MG63 (cell line): ENCODE measurements at places on chromosomes 5 and 9.

DNA sequence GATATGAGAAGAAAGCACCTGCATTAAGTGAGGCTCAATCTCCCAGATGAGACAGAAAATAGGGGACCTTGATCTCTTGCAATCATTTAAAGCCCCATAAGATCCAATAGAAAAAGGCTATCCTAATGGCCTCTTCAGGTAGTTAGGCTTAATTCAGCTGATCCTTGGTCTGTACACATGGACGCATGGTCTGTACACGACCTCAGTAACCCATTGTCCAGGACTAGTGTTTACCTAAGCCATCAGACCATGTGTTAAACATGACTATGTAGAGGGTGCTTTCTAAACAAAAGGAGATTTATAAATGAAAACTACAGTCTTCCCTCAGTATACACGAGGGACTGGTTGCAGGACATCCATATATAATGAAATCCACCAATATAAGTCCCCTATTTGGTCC lies 7.5 kb downstream of the MARCHF3 start:
- no peak for DNase-seq

DNA sequence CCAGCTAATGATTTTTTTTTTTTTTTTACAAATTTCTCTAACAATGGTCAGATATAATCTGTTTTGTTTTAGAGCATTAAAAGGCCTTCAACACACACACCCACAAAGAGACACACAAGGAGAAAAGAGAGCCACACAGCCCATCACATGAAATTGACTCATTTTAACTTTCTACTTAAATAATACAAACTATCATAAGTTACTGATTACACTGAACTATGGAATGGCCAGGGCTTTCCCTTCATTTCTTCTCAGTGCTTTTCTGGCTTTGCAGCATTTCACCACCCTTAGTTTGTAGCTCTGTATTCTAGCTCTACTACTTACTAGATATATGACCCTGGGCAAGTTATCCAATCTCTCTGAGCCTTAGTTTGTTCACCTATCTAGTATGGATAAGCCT lies 13.2 kb downstream of the REEP5 start:
- no peak for DNase-seq

GRCh38 chr9:132287256-132287760 lies 67.5 kb downstream of the SETX start:
- no peak for DNase-seq

DNA sequence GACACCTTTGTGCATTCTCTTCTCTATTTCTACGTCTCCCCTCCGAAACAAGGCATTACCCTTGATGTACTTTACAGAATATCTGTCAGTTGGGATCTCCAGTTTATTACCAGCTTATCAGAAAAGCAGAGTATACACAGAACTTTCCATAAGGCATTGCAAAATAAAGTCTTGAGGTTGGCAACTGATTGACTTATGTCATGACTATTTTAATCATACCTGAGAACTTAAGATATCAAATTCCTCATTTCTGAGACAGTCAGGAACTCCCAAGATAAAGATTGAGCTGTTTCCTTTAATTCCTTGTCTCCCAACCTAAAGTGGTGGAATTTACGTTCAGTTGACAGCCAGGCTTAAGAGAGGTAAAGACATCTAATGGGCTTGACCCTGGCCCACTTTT lies 110.9 kb downstream of the MEF2C start:
- DNase-seq, result no peak

DNA sequence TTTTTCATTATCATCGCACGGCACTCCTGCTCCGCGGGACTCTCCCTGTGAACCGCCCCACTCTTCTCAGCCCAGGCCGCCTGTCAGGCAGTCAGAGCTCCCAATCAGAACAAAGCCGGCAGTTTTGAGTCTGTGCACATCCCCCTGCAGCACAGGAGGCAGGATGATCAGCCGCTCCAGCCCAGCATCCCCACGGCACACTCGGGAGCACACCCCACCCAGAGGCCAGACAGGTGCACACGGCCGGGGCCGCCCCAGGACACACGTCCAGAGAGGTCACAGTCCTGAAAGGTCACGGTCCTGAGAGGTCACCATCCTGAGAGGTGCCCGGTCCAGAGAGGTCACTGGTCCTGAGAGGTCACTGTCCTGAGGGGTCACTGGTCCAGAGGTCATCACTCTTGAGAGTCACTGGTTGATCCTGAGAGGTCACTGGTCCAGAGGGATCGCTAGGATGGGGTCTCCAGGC lies 8.4 kb downstream of the TPPP start:
- DNase-seq, result no peak

- peak; percentile 13 for DNase-seq
Observed at GRCh38 chr9:101093620-101094019, 65.1 kb downstream of the PLPPR1 start.

DNA sequence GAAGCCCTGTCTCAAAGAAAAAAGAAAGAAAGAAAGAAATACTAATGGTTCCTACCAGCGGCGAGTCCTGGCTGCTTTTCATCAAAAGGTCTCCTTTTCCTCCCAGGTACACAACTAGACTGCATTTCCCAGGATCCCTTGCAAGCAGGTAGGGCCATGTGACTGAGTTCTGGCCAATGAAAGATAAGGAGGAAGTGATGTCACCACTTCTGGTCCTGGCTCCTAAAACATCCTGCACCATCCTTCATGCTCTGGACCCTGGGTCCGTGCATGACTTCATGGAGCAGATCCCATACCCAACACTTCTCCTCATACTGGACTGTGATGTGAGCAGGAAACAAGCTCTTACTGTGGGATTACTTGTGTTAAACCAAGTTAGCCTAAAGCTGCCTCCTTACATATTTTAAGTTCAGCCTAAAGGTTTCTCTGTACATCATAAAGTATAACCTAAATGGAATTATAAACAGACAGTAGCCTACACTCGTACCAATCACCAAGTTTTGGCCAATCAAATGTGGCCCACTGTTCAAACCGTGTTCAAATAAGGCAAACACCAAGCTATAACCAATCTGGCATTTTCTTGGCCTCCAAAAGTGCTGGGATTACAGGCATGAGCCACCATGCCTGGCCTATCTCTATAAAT lies 30.2 kb upstream of the FUBP3 start:
- no peak for DNase-seq

GRCh38 chr5:161483721-161484120 lies 62.8 kb downstream of the GABRB2 start:
- no peak for DNase-seq

- no peak for DNase-seq
Observed at GRCh38 chr9:133273098-133273497, 1.9 kb downstream of the ABO start.

- no peak for DNase-seq
Observed at GRCh38 chr5:53817183-53817582, 256.7 kb downstream of the NDUFS4 start.

- no peak for DNase-seq
Observed at GRCh38 chr9:70169222-70169621, 89.6 kb upstream of the SMC5 start.

DNA sequence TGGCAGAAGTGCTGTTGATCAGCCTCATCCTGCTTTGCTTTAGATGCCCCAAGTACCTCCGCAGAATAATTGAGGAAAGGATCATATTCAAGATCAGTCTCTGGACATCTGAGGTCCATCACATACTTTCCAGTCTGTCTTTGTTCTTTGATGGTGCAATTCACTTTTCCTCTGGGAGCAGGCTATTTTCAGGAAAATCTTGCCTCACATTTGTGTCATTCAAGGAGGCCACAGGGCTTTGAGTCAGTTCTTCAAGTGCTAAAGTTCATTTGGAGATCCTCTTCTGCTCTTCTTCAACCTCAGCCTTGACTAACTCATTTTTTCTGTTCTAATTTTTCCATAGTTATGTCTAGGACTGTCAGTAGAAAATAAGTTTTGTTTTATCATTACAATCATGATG lies 18.6 kb downstream of the EQTN start:
- DNase-seq, result no peak

GRCh38 chr9:120478208-120478607 lies 101.8 kb downstream of the CDK5RAP2 start:
- DNase-seq, result peak; percentile 26

DNA sequence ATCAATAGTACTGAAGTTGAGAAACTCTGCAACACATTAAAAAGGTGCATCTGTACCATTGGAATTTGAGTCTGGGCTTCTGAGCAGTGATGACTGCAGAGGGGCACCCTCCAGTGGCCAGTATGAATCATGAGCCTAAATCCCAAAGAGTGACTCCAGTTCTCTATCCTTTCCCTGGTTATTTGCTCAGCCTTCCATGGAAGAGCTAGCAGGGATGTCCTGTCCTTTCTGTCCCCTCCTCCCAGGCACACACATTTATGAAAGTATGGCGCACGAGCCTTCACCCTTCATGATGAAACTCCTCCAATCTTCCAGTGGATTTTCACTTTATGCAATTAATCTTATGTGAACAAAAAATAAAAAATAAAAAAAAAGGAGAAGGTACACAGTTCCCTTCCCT lies 81.0 kb downstream of the ESM1 start:
- DNase-seq, result peak; percentile 26

GRCh38 chr5:10668697-10669096 lies 92.3 kb downstream of the DAP start:
- DNase-seq, result peak; percentile 33
